BE2C (cell line): ENCODE measurements at places on chromosomes 4 and X.

- no peak for DNase-seq
Measured at GRCh38 chrX:46754036-46754435, 4.9 kb downstream of the SLC9A7 start.

GRCh38 chrX:150694738-150695410 is 1.7 kb downstream of the MTMR1 start:
- DNase-seq: no peak

DNA sequence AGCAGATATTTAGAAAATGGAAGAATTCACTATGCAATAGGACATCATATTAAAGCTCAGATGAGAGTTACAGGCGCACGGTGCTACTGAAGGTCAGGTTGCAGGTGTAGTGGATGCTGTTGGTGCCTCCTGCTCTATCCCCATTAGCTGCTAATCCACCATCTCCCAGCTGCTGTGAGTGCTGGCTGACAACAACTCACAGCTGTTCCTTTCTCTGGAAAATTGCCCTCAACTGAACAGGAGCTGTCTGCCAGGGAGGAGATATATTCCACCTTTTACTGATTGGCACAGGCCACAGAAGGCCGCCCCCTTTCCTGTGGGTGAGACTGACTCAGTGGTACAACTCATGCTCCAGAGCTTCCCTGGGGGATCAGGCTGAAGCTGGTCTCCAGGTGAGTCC is 48.7 kb downstream of the UCHL1 start:
- no peak for DNase-seq

- no peak for DNase-seq
Measured at GRCh38 chr4:109921384-109921808, 8.7 kb downstream of the EGF start.

DNA sequence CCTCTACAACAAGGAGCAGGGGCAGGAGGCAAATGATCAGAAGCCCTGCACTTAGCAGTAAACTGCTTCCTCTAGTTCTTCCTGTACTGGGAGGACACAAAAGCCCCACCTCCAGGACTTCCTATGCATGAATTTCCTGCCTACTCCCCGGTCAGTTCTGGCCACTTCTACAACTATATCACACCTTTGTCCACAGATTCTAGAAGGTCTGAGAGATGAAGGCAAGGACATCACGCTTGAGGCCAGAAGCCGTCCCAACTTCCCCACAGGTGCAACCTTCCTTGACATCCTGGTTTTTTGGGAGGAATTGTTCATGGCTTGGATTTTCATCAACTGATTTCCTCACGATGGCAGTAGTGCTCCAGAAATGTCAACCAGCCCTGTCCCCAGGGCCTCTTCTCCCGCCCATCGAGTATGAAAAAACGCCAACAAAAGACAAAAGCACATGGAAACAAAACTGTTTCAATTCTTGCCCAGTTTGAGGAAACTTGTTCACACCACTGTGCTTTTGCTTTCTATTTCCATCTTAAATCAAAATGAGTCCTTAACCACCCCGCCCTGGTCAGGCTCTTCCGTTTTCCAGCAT is 206.5 kb upstream of the STK26 start:
- no peak for DNase-seq

DNA sequence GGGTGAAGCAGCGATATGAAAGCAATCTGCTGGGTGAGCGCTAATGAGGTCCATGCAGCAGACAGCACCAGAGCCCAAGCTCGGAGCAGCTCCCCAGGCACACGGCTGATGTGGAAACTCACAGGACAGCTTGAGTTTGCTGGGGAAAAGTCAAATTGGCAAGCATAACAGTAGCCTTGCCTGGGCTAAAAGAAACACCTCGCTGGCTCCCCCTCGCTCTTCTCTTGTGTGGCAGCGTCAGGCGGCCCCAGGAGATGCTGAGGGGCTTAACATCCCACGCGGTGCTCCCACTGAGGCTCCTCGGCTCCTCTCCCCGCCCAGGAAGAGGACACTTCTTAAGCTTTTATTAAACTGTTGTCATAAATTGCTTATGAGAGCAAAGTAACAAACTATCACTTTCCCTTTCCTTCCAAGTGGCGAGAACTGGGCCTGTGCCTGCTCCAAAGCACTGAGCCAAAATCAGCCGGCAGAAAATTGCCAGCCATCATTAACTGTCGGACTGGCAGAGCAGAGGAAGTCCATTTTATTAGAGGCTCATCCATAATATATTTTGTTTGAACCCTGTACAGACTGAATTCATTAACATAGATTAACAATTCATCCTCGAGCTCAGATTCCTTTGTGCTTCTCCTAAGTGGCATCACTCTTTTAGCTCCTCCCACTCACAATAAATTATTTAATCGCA is 111.4 kb downstream of the TSPAN5 start:
- DNase-seq: no peak

- no peak for DNase-seq
Measured at GRCh38 chrX:28321286-28321685, 266.0 kb upstream of the IL1RAPL1 start.
